NCI-H446 treated with DMSO at 0.1 percent for 48 hours (cell line): ENCODE measurements at places on chromosomes 3 and 15.
A peak's percentile ranks its signal among the peaks of the same experiment; 100 is the strongest.

GRCh38 chr3:82030916-82031315 is 269.5 kb upstream of the GBE1 start:
- peak; percentile 32 for DNase-seq

DNA sequence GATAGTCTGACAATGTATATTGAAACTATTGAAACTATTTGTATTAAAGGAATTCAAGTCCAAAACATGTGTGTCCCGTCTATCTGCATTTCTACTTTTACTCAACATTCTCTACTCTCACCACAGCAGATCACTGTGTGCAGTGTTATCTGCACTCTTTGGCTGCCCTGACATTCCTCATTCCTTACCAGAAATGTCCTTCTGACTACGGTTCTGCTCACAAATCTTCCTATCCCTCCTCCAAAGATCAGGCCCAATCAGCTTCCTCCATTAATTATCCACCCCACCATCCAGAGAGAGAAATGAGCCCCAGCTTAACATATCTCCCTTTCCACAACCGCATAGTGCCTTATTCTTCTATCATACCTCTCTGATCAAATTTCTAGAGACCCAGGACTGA is 94.7 kb downstream of the TBL1XR1 start:
- DNase-seq: no peak

DNA sequence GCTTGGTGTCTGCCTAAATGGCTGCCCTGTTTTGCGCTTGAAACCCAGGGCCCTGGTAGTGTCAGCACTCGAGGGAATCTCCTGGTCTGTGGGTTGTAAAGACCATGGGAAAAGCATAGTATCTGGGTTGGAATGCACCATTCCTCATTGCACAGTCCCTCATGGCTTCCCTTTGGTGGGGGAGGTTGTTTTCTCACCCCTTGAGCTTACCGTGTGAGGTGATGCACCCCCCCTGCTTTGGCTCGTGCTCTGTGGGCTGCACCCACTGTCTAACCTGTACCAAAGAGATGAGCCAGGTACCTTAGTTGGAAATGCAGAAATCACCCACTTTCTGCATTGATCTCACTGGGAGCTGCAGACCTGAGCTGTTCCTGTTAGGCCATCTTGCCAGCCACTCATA is 104.7 kb downstream of the MBNL1 start:
- DNase-seq: no peak

- DNase-seq: no peak
These were observed 3.7 kb downstream of the NR2F2 start for GRCh38 chr15:96334017-96334704.
